COR-L47 (cell line): ENCODE measurements at places on chromosomes 1 and 21.
A peak's percentile ranks its signal among the peaks of the same experiment; 100 is the strongest.

DNA sequence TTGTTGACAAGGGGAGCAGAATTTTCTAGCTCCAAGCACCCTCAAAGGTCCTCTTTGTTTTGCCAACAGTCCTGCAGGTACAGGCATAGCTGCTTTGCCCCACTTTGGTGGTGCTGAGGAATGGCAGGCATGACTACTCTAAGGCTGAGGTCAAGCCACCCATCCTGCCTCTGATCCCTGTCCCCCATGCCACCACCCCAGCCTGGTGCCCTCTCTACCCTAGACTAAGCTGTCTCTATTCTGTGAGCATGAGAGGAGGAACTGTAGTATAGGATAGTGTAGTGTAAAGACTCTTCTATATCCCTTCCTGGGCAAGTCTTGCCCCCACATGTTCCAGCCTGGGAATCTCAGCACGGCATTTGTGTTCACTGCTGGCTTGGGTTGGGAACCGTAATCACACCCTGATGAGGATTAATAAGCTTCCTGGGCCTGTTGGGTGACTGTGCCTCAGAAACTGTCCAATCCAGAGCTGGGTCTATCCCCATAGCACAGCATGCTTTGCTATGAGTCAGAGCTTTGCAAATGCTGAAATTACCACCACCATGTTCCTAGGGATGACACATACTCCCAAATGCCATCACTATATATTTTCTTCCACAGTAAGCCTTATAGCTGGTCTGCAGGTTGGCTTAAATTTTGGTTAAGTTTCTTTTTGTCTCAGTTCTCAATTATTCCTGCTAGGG lies 105.7 kb upstream of the PPP2R5A start:
- no peak for DNase-seq

GRCh38 chr1:181737056-181737455 lies 253.7 kb downstream of the CACNA1E start:
- DNase-seq = no peak

- DNase-seq = no peak
These were observed 39.9 kb upstream of the BACH1 start for GRCh38 chr21:29258626-29259338.

GRCh38 chr1:157484573-157484972 lies 67.7 kb downstream of the FCRL5 start:
- no peak for DNase-seq

DNA sequence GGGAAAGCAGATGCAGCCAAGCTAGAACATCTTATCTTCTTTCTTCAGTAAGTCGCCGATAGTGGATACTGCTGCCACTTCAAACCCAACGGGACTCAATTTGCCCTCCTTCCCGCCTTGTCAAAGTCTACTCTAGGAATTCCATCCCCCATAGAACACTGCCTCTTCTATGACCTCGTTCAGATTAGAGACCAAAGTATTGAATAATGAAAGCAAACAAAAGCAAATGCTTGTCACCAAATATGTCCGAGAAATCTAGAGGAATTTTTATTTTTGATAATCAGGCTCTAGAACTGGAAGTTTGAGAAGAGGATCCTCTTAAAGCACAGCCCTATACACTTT lies 853 bp upstream of the RRAGC start:
- no peak for DNase-seq

- DNase-seq = peak; percentile 61
These were observed 57.8 kb downstream of the SLC35D1 start for GRCh38 chr1:66996018-66996682.

- no peak for DNase-seq
These were observed 11.9 kb upstream of the COL18A1 start for GRCh38 chr21:45393021-45393420.

GRCh38 chr1:13500806-13501205 lies 13.0 kb downstream of the LRRC38 start:
- no peak for DNase-seq

- DNase-seq = no peak
These were observed 78.4 kb downstream of the ALPL start for GRCh38 chr1:21587602-21587953.

GRCh38 chr1:5973771-5974170 lies 18.5 kb downstream of the NPHP4 start:
- DNase-seq = no peak

DNA sequence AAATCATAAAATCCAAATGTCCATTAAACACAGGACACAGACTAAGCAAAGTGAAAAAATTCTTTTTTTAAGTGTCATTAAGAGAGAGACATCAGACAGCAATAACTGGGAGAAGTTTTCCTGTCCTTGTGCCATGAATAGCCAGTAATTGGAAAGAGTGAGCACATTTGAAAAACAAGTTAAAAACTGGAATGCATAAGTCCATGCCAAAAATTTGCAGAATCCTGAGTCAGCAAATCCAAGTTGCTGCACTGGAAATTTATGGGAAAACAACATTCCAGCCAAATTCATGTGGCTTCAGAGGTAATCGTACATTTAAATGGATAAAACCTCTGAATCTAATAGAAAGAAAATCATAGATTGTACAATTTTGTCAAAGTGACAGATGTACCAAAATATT lies 291.4 kb downstream of the LRRC40 start:
- DNase-seq = no peak

DNA sequence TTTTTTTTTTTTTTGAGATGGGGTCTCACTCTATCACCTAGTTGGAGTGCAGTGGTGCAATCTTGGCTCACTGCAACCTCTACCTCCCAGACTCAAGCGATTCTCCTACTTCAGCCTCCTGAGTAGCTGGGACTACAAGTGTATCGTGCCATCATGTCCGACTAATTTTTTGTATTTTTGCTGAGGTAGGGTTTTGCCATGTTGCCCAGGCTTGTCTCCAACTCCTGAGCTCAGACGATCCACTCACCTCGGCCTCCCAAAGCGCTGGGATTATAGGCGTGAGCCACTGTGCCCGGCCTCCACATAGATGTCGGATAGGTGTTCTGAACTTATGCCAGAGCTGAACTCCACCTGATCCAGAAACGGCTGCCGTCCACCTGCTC lies 21.1 kb downstream of the PLEKHM2 start:
- DNase-seq = no peak

DNA sequence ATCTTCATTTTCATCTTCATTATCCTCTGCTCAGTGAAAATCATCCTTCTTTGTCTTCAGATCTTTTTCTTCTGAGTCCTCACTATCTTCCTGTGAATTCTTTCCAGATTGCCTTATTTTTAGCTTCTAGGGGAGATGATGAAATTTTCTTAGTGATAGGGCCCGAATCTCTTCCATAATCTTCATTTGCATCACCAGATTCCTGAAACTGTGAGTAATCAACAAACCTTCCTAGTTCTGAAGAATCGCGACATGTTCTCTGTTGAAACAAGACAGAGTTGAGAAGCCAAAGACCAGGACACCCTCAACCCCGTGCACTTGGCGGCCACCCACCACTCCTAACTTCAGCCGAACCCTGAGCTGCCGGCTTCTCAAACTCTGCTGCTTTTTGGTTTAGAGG lies 92.8 kb upstream of the CDC42BPA start:
- DNase-seq = no peak

GRCh38 chr1:151680826-151681225 lies 35.8 kb downstream of the CELF3 start:
- DNase-seq = no peak

DNA sequence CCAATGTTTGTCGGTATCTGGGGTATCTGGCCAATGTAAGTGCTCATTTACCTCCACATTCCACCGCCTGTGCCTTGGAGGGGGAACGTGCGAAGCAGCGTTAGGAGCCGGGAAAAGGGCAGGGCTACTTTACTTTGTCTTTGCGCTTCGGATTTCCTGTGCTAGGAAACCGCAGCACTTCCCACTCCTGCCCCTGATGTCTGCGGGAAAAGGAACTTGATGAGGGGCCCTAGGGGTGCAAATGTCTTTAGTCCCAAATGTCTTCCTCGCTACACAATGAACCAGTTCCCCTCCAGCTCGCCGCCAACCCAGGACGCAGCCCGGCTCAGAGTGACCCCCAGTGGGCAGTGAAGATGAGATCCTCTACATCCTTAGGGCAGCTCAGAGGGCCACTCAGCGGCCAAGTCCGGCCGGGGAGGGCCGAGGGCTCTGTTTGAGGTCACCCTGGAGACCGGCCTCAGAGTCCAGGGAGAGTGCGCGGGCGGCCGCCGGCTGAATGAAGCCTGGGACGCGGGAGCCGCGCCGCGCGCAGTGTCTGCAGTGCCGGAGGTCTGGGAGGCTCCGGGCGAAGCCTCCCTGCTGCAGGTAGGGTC lies at the start of gene DYNLT5:
DYNLT5 (plus strand) TSS at position 460 of the 593 bp plus-strand sequence. CDS start 2,200 bp downstream, outside the sequence.
- no peak for DNase-seq

DNA sequence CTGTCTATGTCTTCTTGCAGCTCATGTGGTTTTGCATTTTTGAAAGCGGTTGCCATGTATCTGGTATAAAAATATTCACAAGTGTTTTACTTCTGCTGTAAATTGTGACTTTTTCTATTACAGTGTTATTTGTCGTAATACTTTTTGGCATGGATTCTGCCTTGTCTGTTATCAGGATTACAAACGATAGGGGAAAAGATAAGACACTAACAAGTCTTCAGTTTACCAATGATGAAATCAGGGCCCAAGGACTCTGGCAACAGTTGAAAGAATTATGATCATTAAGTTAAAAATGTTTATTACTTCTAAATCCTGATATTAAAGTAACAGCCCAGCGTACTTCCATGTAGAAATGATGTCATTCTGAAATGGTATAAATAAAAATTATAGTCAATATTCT lies 298.8 kb downstream of the KIF26B start:
- no peak for DNase-seq

DNA sequence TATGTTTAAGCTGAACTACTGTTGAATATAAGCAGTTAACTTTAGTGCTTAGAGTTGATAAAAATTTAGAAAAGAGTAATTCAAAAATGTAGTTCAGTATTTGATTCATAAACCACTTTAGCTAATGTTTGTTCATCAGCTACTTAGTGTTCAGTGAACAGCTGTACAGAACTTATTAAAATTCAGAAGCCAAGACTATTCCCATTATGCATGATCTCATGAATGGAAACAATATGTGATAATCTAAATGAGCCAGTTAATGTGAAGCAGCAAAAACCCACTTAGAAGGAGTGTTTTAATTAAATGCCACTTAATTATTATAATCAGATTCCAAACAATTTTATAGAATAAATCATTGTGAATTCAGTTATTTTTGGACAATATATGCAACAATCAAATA lies 92.9 kb upstream of the NEGR1 start:
- no peak for DNase-seq

- DNase-seq = no peak
These were observed 125.5 kb downstream of the CHRM3 start for GRCh38 chr1:239511875-239512274.

DNA sequence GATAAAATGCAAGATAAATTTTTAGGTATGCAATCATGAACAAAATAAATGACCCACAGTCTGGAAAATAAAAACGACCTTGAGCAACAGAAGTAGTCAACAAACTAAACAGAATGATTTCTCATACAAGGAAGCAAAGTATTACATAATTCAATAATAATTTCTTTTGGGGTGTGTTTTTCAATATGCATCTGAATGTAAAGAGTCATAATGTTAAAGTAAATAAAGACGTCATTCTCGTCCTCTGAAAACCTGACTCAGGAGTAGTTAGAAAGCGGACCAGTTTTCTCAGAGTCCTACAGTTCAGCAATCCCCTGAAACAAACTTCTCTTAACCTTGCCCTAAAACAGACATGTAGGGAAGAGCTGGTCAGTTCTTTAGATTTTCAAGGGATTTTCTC lies 18.6 kb downstream of the CDC42BPA start:
- DNase-seq = no peak

DNA sequence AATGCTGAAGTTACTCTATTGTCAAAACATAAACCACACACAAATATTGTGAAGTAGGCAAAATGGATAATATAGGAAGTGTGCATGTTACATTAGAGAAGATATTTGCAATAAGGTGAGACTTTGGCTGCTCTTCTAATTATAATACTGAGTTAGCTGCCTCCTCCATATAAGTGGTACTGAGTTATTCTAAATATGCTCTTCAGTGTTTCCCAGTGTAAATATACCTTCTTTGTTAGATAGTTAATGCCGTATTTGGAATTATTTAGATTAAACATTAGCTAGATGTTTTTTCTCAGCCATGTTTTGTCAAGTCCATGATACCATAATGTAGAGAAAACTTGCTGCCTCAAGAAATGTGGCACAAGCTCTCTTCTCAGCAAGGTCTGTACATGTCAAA lies 186.4 kb downstream of the PTPRC start:
- no peak for DNase-seq

DNA sequence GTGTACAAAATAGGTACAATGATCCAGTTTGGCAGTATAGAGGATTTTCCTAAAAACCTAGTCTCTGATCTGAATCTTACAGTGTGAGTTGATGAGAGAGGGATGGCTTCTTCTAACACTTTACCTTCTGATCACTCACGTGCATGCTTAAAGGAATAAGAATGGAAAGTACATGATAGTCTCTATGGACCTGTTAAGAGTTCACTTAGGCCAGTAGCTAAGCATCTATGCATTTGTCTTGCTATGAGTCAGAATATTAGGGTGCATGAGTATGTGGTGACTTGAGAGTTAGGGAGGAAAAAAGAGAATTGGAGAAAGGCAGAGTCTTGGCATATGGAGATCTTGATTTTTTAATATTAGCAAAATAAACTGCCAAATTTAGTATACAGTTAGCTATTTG lies 206.3 kb downstream of the COL11A1 start:
- no peak for DNase-seq

- DNase-seq = no peak
These were observed 13.1 kb upstream of the BMP8A start for GRCh38 chr1:39478126-39478915.

DNA sequence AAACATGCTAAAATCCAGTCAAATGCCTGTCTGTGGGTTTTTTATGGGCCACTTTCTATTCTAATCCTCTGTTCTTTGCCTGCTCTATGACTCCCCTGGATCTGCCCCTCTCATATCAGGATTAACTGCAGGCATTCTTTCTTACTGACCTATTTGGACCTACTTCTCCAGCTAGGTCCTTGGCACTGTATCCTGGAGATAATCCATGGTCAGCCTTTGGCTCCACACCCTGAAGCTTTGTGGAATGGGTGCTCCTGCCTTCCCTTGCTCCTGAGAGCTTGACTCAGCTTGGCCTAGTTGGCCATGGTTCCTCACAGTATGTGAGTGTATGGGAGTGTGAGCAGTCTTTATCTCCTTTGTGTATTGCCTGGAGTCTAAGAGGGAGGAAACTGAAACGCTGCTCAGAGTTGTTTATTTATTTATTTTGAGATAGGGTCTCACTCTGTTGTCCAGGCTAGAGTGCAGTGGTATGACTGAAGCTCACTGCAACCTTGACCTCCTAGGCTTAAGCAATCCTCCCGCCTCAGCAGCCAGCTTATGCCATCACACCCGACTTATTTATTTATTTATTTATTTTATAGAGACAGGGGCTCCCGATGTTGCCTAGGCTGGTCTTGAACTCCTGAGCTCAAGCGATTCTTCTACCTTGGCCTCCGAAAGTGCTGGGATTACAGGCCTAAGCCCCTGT lies 28.7 kb upstream of the CDC14A start:
- no peak for DNase-seq

DNA sequence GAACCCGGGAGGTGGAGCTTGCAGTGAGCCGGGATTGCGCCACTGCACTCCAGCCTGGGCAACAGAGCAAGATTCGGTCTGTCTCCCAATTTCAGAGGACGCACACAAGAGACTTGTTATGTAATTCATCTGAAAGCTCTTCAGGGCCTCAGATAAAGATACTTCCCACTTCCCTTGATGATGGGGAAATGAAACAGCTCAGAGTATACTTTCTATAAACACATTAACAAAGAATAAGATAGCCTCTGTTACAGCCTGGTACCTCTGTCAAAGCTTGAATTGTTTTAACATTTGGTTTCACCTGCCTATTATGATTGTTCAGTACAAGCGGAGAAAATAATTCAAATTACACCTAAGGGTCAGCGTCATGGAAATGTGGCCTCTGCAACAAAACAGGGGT lies 622.9 kb upstream of the ADGRL4 start:
- no peak for DNase-seq

GRCh38 chr1:81662913-81663526 lies 137.7 kb upstream of the ADGRL2 start:
- DNase-seq = no peak
